ENCODE measurements at places on chromosomes 2 and 18.

DNA sequence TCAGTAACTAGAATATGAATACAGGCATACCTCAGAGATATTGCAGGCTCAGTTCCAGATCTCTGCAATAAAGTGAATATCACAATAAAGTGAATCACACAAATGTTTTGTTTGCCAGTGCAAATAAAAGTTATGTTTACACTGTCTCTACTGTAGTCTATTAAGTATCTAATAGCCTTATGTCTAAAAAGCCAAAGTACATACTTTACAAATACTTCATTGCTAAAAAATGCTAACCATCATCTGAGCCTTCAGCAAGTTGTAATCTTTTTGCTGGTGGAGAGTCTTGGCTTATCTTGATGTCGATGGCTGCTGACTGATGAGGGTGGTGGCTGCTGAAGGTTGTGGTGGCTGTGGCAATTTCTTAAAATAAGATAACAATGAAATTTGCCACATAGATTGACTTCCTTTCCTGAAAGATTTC lies 159.4 kb downstream of the MYO1B start:
- no peak for DNase-seq

DNA sequence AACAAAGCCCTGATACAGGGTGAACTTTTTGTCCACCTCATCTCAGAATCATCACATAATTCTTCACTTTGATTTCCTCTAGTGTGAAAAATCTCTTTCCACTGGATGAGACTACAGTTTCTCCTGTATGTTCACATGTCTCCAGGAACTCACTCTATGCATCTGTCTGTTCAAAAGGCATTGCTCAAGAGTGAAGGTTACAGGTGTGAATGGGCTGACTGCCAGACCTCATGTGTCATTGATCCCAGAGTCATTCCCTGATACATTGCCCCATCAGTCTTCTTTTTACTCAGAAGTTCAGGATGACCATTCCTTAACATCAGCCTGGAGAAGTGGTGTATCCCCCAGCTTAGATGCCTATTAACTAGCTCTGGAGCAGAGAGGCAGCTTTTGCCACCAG lies 4.4 kb upstream of the DSC3 start:
- DNase-seq, result no peak

DNA sequence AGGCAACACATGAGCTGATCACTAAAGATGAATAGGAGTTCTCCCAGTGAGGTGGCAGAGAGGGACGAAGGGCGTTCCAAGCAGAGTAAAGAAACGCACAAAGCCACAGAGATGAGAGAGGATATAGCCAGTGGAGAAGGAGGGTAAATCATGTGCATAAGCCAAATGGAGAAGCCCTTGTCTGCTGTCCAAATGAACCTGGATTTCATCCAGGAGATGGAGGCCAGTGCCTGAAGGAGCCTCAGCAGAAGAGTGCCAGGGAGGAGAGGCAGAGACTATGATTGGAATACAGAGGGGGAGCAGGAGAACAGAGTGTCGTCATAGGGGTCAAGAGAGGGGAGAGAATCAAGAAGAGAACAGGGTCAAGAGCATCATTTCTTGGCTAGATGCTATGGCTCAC lies 48.9 kb upstream of the STPG4 start:
- no peak for DNase-seq

DNA sequence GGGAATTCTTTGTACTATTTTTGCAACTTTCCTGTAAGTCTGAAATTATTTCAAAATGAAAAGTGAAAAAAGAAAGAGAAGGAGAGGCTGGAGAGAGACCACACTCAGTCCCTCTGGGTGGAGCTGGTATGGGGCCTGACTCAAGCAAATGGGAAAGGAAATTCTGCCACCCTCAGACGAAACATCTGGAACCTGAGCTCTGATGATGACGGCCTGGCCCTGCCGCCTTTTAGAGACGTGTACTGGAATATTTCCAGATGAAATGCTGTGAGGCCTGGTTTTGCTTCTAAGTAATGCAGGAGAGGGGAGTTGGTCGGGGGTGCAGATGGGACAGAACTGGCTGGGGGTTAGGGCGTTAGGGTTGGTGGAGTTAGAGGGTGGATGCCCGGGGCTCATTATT lies 57.4 kb upstream of the GLI2 start:
- no peak for DNase-seq

GRCh38 chr2:33541243-33541642 lies 57.9 kb downstream of the FAM98A start:
- DNase-seq, result no peak

DNA sequence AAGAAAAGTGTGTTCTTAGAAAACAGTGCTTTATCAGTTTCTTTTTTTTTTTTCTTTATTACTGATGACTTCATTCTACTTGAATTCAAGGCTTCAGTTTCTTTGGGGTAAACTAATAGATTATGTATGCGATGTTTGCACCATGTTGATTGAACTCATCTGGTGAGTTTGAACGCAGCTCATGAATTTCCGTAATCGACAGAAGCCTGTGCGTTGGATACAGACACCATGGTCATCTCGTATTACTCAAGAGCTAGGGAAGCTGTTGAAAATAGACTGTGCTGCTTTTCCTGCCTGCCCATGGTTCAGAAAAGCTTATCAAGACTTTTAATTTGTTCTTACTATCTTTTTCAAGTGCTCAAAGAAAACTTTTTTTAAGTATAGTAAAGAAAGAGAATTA lies 185.5 kb upstream of the NRP2 start:
- no peak for DNase-seq

DNA sequence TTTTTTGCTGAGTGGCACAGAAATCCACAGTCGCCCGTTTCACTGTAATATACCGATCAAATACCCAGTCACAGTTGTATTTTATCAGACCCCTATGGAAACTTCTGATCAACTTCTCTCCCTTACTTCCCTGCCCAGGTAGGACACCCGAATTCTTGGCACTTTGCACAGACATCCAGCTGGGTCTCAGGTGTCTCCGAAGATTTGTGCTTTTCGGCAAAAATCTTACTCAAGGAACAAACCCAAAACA lies 596 bp downstream of the MREG start:
- DNase-seq, result no peak

DNA sequence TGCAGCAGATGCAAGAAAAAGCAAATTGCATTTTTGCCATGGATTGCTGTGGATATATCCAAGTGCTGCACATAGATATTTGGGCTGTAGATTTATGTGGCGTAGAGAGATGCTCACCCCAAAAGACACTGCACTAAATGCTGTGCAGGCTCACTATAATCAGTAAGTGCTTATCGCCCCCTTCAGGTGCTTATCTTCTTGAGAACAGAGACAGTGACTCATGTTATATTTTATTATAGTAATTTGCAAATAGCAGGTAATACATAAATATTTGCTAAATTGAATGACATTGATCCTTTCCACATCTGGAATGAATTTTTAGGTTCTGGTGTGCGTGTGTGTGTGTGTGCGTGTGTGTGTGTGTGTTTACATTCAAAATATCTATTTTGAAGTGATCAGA lies 36.8 kb upstream of the PLEKHM3 start:
- no peak for DNase-seq

- no peak for DNase-seq
Measured at GRCh38 chr2:207839575-207839974, 69.9 kb upstream of the FZD5 start.

GRCh38 chr2:56018267-56018666 lies 94.7 kb upstream of the EFEMP1 start:
- DNase-seq, result no peak

DNA sequence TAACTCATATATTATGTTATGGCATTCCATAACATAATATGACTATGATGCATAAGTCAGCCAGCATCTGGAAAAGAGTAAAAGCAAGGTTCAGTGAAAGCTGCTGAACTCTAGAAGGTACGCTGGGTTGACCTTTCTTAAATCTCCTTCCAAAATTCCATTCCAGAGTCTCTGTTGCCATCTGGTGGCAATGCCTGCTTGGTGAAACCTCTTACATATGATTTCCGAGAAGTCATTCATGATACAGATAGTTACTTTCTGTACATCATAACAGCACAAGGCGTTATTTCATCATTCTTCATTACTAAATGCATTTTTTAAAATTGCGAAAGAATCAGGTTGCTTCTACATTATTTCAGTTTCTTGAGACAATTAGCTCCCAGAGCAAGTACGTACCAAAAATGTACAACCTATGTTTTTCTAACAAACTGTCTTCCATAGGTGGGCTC lies 7.0 kb upstream of the EPG5 start:
- DNase-seq, result peak; percentile 23

- DNase-seq, result no peak
Measured at GRCh38 chr2:46690825-46691224, 211.5 kb downstream of the TMEM247 start.

Data from cerebellar nuclear complex (tissue), 1 donor.